ENCODE measurements at places on chromosomes 6 and 20.

DNA sequence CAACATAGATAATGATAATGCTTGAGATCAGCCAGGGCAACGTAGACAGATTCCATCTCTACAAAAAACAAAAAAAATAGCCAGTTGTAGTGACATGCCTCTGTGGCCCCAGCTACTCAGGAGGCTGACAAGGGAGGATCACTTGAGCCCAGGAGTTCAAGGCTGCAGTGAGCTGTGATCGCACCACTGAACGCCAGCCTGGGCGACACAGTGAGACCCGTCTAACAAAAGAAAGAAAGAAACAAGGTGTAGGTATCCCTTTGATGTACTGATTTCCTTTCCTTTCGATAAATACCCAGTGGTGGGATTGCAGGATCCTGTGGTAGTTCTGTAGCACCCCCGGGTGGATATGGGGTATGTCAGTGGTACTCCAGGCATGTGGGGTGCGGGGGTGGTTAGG, 48.2 kb upstream of the ADTRP start:
- DNase-seq, result no peak

DNA sequence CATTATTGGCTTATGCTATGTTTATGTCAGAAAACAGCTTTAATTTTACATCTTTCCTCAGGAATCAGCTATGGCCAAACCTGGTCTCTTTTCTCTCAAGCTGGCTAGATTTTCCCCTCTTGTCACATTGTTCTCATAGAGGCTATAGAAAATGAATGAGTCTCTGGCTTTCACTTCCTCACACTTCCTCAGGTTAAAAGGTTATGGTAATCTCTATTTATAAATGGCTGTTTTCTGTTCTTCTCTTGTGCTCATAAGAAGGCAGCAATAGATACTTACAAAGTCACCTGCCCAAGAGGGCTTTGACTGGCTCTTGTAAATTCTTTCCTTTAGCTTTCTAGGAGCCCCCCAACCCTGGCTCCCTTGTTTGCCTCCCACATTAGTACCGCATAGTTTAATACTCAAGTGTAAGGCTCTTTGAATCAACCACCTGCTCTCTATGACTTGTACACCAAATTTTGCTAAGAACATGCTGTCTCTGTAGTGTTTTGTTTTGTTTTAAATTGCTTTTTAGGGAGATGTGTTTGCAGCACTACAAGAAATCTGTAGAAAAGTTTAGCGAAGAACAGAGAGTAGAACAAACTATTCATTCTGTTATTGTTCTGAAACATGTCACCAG, 897.4 kb upstream of the CITED2 start:
- DNase-seq, result no peak

GRCh38 chr6:147970970-147971369, 371.7 kb upstream of the SASH1 start:
- DNase-seq, result no peak

DNA sequence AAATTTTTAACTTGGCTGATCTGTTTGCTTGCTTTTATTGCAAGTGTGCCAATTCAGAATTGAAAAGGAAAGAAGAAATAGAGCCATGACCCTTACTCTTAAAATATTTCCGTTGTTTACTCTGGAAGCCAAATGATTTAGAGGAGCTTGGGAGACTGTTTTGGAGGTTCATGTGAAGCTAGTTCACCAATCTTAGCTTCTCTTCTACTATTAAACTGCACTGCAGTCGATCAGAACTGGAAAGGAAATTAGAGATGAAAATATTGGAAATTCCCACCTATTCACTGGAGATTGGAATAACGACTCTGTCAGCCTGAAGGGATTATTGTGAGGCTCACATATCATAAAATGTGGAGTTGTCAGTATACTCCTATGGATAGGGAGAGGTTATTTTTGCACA, 81.8 kb downstream of the MLIP start:
- DNase-seq, result peak; percentile 4

- DNase-seq, result no peak
These were observed 9.2 kb downstream of the GTSF1L start for GRCh38 chr20:43717616-43717995.

DNA sequence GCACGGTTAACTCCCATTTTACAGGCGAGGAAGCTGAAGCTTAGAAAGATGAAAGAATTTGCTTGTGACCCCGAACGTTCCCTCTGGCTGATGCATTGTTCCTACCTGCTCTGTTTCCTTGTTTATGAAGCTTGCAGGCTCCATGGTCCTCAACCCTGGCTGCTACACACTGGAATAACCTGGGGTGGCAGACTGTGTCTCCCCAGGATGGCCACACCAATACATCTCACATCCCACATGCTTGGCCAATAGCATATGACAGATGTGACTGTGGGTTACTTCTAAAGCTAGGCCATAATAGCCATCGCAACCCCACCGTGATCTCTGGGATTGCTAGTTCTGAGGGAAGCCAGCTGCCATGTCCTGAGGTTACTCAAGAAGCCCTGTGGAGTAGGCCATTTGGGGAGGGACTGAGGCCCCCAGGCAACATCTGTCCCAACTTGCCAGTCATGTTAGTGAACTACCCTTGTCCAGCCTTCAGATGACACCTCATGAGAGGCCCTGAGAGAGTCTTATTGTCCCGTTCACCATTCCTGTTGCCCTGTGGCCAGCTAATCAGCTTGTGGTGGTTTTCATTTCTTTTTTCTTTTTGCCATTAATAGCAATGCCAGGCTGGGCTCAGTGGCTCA, 6.7 kb upstream of the FAM110A start:
- DNase-seq, result no peak

DNA sequence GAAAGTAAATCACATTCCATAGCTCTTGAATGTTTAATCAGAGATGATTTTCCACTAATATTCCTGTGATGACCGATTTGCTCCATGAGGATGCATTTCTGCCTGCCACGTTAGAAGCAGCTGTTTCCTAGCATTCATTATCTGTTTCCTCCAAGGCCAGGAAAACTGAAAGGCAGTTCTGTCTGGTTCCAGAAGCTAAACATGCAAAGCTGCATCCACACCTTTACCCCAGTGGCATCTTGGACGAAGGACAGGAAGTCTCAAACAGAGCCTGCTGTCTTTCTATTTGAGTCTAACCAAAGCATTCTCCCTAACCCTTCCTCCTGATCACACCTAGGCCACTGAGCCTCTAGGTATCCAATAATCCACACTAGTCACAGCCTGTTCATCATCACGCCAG, 27.6 kb downstream of the CNKSR3 start:
- peak; percentile 53 for DNase-seq

GRCh38 chr20:23092384-23092756, 6.2 kb upstream of the CD93 start:
- peak; percentile 55 for DNase-seq

GRCh38 chr6:31355583-31355948, 1.4 kb downstream of the HLA-B start:
- no peak for DNase-seq

DNA sequence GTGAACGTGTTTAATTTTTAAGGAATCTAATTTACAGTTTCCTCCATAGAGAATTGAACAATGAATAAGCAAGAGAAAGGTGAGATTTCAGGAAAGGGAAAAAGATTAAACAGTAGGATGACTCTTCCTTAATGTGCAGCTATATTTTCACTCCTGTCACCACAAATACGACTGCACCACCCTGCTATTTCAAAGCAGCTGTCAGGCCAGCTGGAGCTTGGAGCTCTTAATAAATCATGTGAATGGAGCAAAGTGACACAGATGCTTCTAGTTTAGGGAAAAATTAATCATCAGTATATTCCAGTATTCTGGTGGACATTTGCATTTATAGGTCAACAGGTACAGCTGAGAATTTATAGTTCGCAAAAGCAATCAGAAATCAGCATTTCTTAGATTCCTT, 56.5 kb upstream of the PKIB start:
- DNase-seq, result peak; percentile 90

DNA sequence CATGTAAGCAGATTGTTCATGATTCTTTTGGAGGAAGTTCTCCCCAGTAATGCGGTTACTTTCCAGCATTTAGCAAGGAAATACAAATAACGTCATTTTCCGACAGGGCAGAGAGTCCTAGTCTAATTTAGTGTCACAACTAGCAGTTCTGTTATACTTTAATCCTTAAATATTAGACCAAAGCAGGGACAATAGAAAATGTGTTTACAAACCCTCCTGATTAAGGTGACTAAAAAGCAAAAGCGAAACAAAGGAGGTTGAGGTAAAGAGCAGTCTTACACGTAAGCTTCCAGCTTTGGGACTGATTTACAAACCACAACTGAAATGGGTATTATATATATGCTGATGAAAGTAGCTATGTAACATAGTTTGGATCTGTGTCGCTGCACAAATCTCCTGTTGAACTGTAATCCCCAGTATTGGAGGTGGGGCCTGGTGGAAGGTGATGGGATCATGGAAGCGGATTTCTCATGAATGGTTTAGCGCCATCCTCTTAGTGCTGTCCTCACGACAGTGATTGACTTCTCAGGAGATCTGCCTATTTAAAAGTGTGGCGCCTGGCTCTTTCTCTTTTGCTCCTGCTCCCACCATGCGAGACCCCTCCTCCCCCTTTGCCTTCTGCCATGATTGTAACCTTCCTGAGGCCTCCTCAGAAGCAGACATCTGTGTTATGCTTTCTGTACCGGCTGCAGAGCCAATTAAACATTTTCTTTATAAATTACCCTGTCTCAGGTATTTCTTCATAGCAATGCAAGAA, 81.9 kb downstream of the PLCB1 start:
- no peak for DNase-seq

DNA sequence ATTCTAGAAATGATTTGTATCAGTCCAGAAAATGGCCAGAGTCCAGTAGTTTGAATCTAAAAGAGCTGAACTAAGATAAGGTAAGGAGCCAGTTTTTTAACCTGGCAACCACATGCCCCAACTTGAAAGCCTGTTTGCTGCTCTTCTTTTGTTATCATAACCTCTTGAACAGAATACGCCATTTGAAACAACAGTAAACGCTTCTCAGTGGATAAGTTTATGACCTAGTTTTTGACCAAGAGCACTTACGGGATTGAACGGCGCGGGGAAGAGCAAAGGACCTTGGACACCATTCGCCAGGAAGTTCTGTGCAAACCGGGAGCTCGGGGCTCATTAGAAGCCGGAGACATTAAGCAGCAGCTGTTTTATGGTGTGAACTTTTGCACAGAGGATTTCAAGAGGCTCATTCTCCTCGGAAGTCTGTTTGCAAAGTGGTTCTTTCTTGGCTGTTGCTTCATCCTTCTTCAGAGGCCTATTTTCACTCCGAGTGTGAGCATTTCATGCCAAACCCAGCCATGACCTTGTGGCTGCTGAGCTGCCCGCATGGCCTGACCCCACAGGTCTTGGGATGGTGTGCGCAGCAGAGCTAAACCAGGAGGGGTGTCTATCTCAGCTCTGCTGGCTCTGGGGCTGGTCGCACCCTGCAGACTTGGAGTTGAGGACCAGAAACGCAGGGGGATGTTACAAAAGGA, 215.1 kb downstream of the SOX4 start:
- peak; percentile 56 for DNase-seq

DNA sequence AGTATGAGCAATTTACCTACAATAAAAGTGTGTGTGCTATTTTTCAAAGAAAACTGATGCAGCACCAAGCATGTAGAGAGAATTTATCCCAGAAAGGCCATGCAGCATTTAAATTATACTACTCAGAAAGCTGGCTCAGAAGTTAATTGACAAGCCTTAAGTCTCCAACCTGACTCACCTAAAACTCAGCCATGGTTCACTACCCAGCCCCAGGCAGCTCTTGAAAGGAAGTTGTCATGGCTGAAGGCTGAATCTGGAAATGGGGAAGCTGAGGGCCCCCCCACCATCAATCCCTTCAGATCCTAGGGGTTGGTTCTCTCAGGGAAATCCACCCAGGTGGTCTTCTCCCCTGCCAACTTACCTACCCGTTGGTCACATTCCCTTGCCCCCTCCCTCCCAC, 19.7 kb downstream of the PPIL6 start:
- no peak for DNase-seq

GRCh38 chr6:109720311-109720710, 29.2 kb downstream of the FIG4 start:
- no peak for DNase-seq

- no peak for DNase-seq
These were observed 1.5 kb downstream of the FAM210B start for GRCh38 chr20:56360133-56360907.

DNA sequence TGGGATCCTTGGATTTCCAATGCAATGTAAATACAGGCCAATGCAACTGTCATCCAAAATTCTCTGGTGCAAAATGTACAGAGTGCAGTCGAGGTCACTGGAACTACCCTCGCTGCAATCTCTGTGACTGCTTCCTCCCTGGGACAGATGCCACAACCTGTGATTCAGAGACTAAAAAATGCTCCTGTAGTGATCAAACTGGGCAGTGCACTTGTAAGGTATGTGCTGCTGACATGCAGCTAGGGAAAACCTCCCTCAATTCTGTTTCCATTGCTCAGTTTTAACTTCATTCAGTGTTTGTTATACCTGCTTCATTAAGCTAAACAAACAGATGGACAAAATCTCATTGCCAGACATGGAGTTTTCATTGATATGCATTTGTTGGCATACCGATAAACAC, 397.1 kb downstream of the ARHGAP18 start:
- DNase-seq, result no peak

- DNase-seq, result peak; percentile 47
These were observed 347.8 kb upstream of the PLCB4 start for GRCh38 chr20:8721098-8721497.

- DNase-seq, result no peak
These were observed 61.4 kb downstream of the CPNE5 start for GRCh38 chr6:36777801-36778200.

- peak; percentile 12 for DNase-seq
These were observed 216.8 kb downstream of the HACE1 start for GRCh38 chr6:104642871-104643270.

DNA sequence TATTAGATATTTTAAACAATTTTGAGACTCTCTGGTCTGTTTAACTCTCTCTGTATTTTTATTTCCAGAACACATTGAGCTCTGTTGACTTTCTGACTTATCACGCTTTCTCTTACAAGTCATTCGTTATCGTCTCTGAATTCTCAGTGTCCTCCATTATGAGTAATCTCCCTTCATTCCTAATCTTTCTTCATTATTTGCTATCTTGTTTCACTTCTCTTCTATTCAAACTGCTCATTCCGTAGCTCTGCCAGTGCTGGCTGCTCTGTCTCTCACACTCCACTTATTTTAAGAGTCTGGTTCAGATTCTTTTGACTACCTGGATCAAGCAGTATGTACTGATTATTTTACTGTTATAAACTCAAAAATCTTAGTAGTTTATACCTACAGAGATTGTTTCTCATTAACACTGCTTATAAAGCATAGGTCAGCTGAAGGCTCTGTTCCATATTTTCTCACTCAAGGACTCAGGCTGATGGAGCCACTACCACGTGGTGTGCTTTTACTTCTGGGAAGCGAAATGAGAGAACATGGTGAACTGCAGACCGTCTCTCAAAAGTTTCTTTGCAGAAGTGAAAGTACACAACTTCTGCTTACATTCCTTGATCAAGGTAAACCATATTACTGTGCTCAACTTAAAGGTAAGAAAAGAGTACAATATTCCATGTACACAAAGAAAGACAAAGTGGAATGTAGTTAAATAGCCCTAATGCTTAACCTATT, 485.2 kb downstream of the GRIK2 start:
- DNase-seq, result no peak

GRCh38 chr20:37995856-37996605, 37.2 kb downstream of the TTI1 start:
- DNase-seq, result no peak
